ENCODE measurements at places on chromosomes 4 and X. TPM values are rescaled to one million over a fixed set of nuclear protein-coding genes. Genes with fewer than 3 reads are reported as not detected.

Gene MAGT1
- 244 TPM for total RNA-seq

Gene AFAP1
- 28.8 TPM for total RNA-seq

Gene ALAS2
- total RNA-seq, result not detected

Gene FGFRL1
- 4.9 TPM for total RNA-seq

Gene CSTF2
- total RNA-seq, result 13.8 TPM
